ENCODE measurements at places on chromosomes 6 and 20. TPM values are rescaled to one million over a fixed set of nuclear protein-coding genes. Genes with fewer than 3 reads are reported as not detected.

The GPR63 gene
- 0.57 TPM for total RNA-seq

The BMP6 gene
- total RNA-seq: 0.06 TPM

DNA sequence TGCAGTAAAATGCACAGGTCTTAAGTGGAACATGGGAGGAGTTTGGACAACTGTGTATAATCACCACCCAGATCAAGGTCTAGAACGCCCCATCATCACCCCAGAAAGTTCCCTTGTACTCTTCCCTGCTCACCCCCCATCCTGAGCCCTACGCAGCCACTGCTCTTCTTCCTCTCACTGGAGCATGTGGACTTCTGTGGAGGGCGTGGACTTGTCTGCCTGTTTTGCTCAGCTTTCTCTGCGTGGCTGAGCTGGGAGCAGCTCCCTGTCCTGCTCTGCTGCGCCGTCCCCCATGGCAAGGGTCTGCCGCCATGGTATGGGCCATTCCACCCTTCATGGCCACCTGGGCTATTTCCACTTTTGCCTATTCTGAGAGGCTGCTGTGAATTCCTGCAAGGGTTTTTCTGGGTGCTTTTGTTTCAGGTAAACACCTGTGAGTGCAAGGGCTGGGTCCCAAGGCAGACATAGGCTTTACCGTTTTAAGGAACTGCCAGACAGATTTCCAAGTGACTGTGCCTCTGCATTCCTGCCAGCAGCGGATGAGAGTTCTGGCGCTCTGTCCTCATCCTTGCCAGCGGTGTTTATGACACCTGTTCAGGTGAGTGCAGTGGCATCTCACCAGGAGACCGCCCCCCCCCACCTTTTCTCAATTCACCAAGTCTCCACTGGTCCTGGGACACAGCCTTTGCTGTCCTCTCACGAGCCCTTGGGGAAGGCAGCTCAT is 19.7 kb downstream of the PCK1 start:
- no peak for DNase-seq

DNA sequence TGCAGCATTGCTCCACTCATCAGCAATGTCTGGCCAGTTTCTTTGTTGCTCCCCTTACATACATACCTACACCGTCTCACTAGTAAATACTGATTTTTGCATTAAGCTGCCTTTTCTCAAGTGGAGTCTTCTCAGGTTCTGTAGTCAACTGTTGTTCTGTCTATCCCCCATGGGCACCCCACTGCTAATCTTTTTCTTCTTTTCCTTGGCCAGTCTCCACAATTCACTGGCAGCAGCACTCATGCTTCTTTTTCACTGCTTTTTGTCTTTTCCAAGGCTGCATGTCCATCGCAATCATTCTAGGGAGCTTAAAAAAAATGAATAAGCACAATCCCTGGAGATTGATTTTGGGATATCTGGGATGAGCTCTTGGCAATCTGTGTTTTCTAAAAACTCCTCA is 10.3 kb upstream of the ERVFRD-1 start:
- no peak for DNase-seq

DNA sequence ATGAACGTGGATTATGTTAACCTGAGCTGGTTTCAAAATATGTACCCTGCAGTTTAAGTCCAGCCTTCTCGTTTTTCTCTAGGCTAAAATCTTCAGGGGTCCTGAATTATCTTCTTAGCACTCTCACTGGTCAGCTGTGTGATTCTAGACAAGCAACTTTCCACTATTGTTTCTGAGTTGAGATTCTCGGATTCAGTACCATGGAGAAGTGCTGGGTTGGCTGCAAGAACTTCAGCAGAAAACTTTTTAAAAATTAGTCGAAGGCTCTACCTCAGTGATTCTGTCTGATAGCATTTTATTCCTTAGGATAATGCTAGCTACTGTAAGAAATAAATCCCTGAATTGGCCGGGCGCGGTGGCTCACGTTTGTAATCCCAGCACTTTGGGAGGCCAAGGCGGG is 173.7 kb downstream of the GRM1 start:
- DNase-seq: no peak

DNA sequence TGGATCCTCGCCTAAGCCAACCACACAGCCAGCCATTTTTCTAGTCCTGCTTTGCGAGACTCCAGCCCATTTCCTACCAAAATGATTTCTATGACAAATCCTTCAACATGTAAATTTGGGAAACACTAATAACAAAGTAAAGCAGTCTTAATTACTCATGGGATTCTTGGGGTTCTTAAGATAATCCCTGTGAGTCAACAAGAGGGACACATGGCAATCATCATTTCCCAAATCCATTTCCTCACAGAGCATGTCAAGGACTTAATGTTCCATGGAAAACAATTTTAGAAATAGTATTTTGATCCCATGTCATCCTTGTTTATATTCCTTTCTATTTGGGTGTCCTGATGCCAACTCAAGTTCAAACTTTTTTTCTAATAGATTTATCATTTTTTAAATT is 322.7 kb upstream of the NOX3 start:
- peak; percentile 6 for DNase-seq

DNA sequence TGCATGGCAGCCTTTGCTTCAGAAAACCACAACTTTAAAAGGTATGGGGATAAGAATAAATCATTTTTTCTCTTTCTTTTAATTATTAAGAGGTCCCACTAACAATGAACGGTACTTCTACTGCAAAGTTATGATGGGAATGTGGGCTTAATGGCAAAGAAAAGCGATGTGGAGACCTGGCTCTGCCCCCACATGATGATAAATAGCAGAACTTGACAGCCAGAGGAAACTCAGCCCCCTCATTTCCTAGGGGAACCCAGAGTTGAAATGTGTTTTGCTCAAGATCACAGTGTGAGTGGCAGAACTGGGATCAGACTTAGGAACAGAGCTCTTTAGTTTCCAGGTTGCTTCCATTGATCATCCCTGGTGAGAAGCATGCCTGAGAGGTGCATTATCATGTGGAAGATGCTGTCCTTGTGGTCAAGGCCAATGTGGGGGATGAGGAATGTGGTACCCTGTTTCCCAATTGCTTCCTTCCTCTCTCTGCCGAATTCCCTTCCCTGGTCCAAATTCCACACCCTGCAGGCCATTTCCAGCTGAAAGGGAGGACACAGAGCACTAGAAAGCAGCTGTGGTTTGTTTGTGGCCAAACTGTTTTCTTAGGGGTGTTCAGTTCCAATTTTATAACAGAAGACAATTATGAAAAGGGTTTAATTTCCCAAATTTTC is 66.0 kb downstream of the BACH2 start:
- DNase-seq: no peak

- DNase-seq: no peak
Measured at GRCh38 chr6:137223370-137224131, 4.4 kb upstream of the IFNGR1 start.

DNA sequence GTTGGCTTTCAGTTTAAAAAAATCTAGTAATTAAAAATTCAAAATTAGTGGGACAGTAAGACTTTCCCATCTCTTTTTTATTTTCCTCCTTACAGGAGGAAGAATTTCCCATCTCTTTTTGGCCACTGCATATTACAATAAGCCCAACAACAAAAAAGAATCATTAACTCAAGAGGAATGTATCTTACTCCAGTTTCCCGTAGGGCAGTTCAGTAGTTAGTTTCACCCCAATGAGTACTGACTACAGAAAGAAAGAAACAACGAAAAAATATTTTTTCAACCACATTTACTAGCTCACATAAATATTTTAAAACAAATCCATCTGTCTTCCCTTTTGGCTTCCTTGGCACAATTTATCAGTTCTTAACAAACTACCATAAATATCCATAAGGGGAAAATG is 14.9 kb upstream of the BLOC1S5 start:
- no peak for DNase-seq

DNA sequence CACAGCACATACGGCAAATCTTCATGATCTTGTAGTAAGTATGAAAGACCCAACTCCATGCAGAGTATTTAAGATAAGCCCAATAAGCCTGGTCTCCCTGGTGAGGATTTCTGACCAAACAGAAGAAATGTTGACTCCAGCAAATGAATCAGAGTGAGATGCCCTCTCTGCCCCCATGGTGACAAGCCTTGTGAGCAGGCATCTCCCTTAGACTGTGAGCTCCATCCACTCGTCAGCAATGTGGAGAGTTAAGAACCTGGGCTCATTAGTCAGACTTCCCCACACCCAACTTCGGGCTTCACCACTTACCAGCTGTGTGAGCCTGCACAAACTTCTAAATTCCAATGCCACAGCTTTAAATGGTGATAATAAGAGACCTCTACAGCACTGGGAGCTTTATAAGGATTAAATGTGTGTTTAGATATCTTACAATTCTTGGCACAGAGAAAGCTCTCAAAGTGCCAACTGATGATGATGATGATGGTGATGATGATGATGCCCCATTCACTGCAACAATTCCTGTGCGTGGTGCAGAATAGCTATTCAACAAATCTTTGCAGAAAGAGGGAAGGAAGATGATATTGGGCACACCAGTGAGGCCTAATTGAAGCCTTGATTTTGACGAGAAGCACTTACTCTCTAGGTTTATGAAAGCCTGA is 253.4 kb upstream of the TAB2 start:
- DNase-seq: peak; percentile 68

DNA sequence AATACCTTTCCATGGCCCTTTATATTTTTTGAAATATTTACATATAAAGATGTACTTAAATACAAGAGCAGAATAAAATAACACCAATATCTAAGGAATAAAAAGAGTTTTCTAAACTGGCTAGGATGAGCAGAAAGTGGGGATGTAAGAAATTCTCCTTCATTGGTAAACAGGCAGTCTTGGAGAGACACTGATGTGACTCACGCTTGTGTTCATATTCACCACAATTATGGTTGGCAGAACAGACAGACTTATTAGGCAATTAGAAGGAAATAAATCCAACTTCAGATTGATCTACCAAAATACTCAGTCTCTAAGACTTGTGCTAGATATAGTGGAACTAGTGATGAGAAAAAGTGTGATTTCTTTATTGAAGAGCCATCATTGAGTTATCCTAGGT is 463.7 kb downstream of the CDC5L start:
- DNase-seq: peak; percentile 61

DNA sequence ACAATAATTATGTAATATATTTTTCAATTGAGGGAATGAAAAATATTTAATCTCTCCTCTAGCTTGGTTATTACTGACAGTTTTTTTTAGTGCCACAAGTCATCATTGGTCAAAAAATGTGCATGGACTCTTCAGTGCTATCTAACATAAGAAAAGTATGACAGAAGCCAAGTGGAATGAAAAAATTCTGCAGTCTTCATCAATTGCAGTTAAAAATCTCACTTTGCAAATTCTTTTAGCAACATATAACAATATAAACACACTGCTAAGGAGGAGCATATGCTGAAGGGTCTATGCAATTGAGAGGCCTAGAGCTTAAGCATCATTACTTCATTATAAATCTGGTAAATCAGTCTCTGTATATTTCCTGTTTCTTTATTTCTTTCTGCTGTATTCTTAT is 175.1 kb downstream of the ARHGAP18 start:
- DNase-seq: no peak

GRCh38 chr6:82909551-82909950 is 156.1 kb downstream of the UBE3D start:
- peak; percentile 85 for DNase-seq

- DNase-seq: no peak
Measured at GRCh38 chr6:42969934-42970333, 9.0 kb downstream of the PEX6 start.

GRCh38 chr6:57013521-57013926 is 33.0 kb upstream of the KIAA1586 start:
- peak; percentile 92 for DNase-seq

GRCh38 chr6:5302995-5303622 is 41.8 kb downstream of the FARS2 start:
- no peak for DNase-seq

- DNase-seq: no peak
Measured at GRCh38 chr6:131398176-131398575, 174.8 kb upstream of the ARG1 start.

DNA sequence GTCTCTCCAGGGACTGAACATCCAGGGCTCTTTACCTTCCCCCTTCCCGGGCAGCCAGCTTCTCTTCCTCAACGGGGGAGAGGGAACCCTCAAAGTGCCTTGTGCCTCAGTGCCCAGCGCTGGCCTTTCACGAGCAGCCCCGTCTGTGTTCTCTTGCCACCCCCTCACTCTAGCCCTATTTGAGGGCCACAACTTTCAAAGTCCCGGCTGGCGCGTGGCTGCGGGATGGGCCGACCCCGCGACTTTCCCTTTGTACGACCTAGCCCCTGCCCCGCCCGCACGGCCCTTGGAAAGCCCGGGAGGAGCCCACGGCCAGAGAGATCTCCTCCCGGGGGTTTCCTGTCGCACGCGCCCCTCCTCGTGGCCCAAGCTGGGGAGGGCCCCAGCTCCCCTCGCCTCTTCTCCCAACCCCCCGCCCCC is 559 bp downstream of the SCRT2 start:
- no peak for DNase-seq

DNA sequence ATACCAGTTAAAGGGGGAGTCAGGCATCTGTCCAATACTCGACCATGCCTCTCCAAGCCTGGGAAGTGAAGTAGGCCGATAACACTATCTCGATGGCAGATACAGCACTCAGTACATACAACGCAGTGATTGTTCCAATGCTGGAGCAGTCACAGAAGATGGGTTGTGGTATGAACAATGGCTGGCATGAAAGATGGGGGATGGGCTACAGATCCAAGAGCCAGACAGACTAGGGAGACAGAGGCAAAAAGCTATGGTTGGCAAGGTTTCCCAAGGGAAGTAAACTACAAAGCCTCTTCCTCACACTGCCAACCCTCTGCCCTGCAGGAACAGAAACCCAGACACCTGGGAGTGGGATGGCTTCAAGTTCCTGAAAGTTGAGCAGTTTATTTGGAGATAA is 19.2 kb downstream of the FKBP1A start:
- no peak for DNase-seq

The ADGRF5 gene
- total RNA-seq: not detected

DNA sequence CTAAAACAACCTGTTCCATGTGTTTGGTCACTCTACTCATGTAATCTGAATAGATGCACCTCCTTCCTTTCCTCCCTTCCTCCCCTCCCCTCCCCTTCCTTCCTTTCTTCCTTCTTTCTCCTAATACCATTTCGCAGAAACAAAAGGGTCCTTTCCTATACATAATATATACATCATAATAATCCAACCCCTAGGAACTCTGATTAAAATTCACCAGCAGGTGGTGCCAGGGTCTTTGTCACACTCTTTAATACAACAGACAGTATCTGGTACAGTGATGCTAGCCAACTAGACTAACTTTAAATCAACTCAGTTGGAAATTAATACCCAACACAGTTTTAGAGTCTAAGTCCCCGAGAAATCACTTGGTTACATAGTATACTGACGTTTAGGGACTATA is 181.2 kb upstream of the SHLD1 start:
- peak; percentile 29 for DNase-seq

The VGLL2 gene
- total RNA-seq: 0.75 TPM

DNA sequence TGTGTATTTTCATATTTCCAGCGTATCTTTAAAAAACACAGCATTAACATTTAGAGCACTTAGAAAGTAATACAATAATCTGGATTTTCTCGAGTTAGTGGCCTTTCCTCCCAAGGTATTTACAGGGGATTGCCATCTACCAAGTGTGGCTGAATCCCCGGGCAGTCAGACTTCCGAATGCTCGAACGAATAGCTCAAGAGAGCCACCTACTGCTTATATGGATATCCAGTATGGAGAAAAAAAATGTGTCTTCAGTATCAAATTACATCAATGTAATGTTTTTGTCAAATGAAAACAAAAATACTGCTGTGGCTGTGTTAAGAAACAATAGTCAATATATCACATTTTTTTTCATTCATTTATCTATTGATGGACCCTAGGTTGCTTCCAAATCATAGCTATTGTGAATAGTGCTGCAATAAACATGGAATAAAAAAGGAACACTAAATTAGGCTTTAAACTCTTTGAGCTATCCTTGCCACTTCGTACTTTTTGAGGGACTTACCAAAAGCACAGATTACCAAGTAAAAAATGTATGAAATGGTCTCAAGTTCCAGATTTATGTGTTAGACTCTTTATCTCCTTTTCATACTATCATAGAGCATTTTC is 654.5 kb upstream of the PTCHD4 start:
- DNase-seq: peak; percentile 74

The BACH2 gene
- not detected for total RNA-seq

The POM121L2 gene
- total RNA-seq: not detected
